ENCODE measurements at places on chromosomes 2 and 18.

GRCh38 chr2:196239622-196240587, 68.5 kb upstream of the STK17B start:
- peak; percentile 99 for DNase-seq

DNA sequence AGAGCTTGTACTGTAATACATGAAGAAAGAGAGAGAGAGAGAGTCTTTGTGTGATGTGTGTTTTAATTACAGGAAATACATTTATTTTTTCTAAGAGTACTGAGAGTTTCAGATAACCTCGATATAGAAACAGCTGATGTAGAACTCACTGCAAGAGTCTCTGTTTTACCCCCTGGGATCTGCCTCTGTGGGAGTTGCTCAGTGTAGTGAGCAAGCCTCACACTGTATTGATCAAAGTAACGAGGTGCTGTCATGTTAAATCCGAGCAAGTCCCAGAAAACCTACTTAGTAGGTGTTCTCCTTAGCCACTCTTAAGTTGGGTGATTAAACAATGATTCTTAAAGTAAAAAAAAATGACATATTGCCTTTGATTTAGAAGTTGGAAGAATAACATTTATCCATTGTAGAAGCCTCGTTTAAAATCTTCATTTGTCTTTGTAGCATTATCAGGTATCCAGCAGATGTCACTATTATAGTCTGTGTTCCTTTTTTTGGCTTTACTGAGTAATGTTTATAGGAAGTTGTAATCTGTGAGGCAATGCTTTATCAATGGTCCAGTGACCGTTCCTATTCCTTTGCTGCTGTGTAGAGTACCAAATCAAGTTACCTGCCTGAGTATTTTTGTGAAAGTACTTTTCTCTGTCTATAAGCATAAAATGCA, 219.0 kb downstream of the MYO3B start:
- DNase-seq: peak; percentile 60

DNA sequence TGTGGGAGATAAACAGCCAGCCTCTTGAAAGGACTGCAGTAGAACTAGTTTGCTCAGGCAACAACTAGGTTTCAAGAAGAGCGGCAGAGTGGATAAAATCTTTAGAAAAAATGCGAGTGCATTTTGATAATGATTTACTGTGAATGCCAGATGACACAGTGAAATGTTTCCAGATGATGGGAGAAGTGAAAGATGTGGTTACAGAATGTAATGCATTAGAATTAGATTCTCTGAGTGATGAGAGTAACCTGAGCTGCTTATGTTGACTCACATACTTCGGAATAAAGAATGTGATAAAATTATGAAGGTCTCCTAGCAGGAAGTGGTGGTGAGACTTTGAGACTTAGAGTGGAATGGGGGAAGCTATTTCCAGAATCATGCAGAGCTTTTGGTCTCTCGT, 184.3 kb downstream of the GULP1 start:
- no peak for DNase-seq

GRCh38 chr2:199552141-199552540, 94.4 kb upstream of the SATB2 start:
- no peak for DNase-seq

DNA sequence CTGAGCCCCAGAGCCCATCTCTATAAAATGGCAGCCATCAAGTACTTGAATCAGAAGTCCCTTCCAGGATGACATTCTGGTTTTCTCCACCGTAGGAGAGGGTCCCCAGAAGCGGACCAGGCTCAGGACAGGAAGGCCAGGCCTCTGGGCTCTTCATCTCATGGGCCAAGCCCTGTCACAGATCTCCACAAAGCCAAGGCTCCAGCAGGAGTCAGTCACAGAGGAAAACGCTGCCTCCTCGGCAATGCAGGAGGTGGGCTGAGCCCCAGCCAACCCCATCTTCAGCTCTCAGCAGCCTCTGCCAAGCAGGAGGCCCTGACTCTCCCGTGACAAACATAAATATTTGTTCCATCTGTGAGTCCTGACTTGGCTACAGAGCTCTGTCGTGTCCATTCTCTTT, 39.4 kb upstream of the GPAT2 start:
- no peak for DNase-seq

- DNase-seq: no peak
These were observed 1548.4 kb upstream of the TMEFF2 start for GRCh38 chr2:193743089-193743488.

DNA sequence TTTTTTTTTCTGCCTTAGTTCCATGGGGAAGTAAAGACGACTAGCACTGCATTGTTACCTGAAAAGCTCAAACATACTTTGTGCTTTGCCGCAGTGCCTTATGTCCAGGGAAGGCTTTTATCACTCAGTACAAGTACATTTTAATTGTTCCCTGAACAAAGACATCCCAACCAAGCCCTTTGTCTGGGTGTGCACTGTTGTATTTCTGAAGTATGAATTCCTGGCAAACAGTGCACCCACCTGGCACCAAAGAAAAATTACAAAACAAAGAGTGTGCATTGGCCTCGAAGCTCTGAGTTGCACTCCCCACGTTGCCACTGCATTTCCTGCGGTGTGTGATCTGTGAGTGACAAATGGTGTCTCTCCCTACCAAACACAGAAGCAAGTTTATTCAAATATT, 858.5 kb upstream of the PIK3C3 start:
- DNase-seq: peak; percentile 52

DNA sequence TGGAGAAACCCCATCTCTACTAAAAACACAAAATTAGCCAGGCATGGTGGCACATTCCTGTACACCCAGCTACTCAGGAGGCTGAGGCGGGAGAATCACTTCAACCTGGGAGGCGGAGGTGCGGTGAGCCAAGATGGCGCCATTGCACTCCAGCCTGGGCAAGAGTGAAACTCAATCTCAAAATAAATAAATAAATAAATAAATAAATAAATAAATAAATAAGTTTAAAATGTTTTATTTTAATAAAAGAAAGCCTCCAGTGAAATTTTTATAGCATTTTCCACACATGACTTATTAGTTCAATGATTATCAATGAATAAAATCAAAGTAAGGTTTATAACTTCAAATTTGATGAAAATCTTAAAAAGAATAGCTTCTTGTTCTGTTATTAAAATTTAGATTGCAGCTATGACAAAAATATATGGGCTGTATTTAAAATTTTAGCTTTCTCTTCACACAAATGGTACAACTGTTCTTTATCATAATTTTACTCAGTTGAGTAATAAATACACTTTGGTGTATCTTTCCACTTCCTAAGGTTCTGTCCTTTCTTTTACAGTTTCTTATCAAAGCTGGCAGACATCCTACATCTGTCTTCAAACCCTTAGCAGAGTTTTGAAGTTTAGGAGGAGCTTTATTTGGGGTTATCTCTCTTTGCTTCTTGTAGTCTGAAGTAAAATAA, 78.4 kb upstream of the ZSWIM2 start:
- DNase-seq: no peak

- no peak for DNase-seq
These were observed 87.8 kb downstream of the DDX1 start for GRCh38 chr2:15679386-15679924.

GRCh38 chr2:157831573-157832315, 44.4 kb downstream of the ACVR1 start:
- DNase-seq: no peak

- peak; percentile 48 for DNase-seq
These were observed 68.6 kb upstream of the MAL start for GRCh38 chr2:94956797-94957391.

- no peak for DNase-seq
These were observed 96.6 kb downstream of the PLB1 start for GRCh38 chr2:28592481-28592880.

DNA sequence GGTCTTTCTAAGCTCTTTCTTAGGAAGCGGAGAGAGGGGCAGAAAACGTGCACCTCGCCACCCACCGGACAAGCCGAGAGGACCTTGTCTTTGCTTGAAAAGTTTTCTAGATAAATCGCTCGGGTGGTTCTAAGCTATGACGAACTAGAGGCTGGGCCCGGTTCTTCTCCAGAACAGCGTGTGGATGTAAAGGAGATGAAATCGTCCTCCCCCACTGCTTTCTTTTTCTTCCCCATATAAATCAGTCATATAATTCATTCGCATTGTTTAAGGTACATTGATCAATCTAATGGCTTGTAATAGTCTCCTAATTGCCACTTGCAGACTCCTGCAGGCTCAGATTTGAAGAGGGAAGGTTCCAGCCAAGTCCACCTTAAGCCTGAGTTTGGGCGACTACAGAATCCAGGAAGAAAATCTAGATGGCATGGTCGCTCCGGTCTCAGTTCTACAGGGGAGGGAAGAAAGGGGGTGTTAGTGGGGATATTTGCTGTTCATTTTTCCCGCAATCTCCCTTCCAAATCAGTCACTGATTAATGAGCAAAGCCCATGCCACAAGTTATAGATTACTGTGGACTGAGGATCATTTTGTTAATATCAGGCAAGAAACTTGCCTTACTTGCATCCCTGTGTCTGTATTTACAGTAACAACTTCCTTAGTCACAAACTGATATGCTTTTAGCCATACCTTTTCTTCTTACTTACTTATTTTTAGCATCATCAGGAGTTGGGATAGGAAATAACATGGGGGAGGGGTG, 5.6 kb upstream of the SP9 start:
- DNase-seq: no peak

DNA sequence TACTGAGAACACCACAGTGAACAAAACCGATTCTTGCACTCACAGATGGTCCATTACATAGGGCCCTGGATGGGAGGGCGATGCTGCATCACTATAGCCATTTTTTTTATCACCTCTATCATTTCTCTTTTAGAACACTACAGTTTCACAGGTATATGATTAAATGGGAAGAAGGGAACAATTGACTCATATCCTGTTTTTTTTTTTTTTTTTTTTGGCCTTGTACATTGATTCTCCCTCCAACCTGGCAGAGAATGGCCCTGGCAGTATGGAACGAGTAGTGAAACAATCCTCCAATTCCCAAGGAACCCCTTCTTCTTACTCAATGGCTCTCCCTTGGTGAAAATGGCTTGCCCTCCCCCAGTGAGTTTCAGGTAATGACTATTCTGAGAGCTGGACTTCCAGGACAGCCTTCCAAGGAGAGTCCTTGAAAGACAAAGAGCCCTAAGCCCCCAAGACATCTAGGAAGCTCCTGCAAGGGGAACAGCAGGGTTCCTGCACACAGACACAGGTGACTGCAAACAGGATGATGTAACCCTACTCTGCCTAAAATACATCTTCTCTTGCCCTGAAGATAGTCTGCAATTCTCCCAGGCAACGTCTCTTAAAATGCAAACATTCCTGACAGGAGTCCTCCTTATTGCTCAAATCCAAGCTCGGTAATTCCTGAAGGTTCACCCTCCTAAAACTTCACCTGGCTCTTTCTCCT, 405.4 kb downstream of the SETBP1 start:
- no peak for DNase-seq

- DNase-seq: no peak
These were observed 14.0 kb downstream of the TMEM177 start for GRCh38 chr2:119692954-119693353.

- no peak for DNase-seq
These were observed 153.5 kb upstream of the ZEB2 start for GRCh38 chr2:144673456-144673855.

GRCh38 chr2:172287605-172288315, 139.6 kb upstream of the ITGA6 start:
- DNase-seq: no peak

- DNase-seq: no peak
These were observed 86.3 kb downstream of the R3HDM1 start for GRCh38 chr2:135617501-135618015.

- no peak for DNase-seq
These were observed 1.5 kb downstream of the APCDD1 start for GRCh38 chr18:10455726-10456453.

DNA sequence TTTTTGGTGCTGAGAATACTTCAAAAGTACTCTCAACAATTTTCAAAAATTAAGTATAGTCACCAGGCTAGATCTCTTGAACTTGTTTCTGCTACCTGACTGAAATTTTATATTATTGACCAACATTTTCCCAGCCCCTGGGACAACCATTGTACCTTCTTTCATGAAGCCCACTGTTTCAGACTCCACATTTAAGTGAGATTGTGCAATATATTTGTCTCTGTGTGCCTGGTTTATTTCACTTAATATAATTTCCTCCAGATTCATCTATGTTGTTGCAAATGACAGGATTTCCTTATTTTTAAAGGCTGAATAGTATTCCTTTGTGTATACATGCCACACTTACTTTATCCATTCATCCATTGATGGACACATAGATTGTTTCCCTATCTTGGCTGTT, 354.2 kb upstream of the VRK2 start:
- DNase-seq: no peak

GRCh38 chr18:79468119-79468789, 72.5 kb downstream of the NFATC1 start:
- DNase-seq: no peak

- no peak for DNase-seq
These were observed 55.3 kb downstream of the HS1BP3 start for GRCh38 chr2:20595439-20596192.

Data from Kasumi-1 (cell line).